ENCODE measurements at places on chromosomes 5 and 9.

DNA sequence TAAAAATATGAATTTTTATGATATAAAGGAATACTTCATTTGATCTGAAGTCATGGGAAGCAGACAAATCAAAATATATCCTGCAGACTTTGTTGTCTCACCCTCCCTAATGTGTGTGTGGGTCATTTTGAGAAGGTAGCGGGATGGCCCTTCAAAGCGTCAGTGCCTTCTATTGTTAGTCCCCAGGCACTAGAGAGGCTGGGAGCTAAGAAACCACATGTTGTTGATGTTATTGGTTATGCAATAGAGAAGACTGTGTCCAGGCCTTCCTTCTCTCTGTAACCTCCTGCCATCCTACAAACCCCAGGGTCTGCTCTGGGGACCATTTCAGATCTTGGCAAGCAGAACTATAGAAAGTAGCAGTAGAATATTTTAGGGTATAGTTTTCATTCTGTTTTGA, 94.7 kb downstream of the NLN start:
- no peak for DNase-seq

GRCh38 chr5:119397518-119398380, 41.9 kb downstream of the TNFAIP8 start:
- DNase-seq, result no peak

GRCh38 chr9:76458903-76459693, at the start of gene GCNT1:
Gene GCNT1 (plus strand): TSS chr9:76459182. CDS start chr9:76502382, 43,200 bp downstream.
- peak; percentile 72 for DNase-seq

DNA sequence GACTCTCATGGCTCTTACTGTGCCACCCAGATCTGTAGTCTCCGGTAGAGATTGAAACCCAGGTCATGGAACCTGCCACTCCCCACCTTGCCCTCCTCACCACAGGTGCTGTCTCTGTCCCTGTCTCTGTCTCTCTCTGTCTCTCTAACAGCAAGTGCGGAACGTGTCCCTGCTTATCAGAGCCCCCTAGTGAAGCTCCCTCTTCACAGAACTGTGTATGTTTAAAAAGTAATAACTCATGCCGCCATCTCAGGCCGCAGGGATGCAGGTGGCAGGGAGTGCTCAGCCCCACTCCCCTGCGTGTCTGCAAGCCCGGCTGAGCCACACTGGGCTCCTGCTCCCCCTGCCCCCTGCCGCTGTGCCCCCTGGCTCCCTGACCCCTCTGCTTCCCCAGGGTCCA, 43.8 kb downstream of the UNC5A start:
- no peak for DNase-seq

DNA sequence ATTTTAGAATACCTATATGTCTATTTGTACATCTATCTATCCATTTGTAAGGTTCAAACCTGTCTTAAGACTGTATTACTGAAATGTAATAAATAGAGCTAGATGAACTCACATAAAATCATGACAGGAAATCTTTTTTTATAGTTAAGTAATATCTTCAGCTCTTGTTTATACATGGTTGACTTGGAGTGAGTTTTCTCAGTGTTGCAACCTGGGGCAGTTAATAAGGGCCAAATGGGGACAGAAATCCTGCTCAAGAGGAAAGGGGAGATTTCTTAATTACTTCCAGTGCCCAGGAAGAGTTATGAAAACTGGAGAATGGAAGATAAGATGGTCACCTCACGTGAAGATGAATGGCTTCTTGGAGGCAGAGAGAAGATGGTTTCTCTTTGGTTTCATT, 265.1 kb upstream of the FBXL7 start:
- no peak for DNase-seq

Measured in stimulated activated CD8-positive, alpha-beta memory T cell treated with anti-CD3 and anti-CD28 coated beads, Interleukin-15, amount 100 ng/mL, for 4 hours (primary cell).